NCI-H1436 treated with DMSO at 0.1 percent for 48 hours (cell line): ENCODE measurements at places on chromosomes 1 and 21.

DNA sequence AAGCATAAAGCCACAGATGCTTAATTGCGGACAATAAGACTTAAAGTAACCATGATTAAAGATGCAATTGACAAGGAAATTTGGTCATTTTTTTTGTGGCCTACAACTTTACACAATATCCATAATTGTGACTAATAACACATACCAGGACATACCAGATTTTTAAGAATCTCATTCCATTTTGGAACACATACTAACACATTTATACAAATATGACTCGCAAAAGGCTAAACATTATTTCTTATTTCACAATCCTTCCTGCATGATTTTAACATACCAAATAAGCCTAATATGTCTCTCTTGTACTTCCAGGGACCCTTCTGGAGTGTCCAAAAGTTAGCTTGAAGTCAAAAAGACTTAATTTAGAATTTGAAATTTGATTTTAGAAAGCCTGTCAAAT is 48.8 kb downstream of the DR1 start:
- no peak for DNase-seq

GRCh38 chr1:151763990-151764389 is 694 bp upstream of the MRPL9 start:
- DNase-seq, result no peak

DNA sequence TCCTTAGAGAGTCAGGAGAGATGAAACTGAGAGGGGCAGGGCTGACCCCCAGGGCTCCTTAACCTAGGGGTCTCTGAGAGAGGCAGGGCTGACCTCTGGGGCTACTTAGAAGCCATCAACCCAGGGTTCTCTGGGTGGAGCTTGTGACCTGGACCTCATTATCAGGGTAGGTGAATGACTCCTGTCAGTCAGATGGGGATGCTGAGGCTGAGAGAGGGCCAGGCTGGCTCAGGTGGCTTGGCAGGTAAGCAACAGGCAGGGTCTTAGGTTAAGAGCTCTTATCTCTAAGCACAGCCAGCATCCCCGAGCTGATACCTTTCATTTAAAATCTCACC is 160.9 kb downstream of the PTPRU start:
- no peak for DNase-seq

DNA sequence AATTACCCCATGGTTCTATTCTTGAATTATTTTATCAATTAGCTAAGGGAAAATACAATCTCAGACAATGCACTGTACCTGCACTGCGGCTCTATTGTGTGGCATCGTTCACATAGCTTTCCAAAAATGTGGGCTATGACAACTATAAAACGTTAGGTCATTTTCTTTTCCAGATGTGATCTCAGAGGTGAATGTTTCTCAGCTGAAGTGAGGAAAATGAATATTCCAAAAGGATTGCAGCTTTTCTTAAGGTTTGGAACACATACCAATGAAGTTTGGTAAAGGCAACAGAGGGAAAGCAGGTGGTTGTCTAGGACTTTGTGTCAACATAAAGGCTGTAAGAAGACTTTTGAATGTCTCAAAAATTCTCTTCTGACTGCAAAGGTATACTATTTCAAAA is 105.5 kb downstream of the NRIP1 start:
- no peak for DNase-seq

DNA sequence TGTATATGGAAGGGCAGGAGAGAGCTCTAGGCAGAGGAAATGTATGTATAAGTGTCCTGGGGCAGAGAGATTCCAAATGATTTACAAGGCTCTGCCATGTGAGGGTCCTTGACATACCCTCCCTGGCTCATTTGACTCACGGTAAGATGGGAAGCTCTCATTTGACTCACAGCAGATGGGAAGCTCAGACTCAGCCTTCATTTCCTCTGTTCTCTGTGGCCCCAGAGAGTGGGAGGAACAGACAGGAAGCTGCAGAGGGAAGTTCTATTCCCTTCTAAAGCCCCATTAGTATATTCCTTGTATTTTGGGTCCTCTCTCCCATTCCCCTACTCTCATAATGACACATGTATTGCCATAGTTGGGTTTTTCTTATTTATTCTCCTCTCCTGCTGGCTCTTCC is 44.9 kb downstream of the FOXD2 start:
- no peak for DNase-seq

DNA sequence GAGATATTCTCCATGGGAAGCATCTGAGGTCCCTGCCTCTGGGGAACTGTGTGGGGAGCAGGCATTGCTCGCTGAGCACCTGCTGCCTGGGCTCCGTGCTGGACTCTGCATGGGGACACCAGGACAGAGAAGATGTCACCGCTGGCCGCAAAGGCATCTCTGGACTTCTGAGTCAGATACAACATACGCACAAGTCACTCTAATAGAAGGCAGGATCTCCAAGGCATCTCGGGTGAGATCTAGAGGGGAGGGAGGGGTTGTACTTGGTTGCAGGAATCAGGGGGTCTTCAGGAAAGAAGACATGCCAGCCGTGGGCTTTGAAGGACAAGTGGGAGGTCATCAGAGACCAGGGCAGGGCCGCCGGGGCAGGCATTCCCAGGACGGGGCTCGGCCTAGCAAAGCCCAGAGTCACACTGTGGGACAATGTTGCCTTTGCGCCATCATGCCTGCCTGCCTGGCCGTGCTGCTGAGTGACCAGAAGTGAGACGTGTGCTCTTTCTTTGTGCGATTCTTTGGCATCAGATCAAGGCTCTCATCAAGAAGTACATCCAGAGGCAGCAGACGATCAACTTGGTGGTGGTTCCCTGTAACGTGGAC is 28.3 kb downstream of the MX2 start:
- DNase-seq, result no peak

GRCh38 chr1:155499263-155499662 is 63.3 kb downstream of the ASH1L start:
- DNase-seq, result no peak

GRCh38 chr1:162696286-162696862 is 64.1 kb downstream of the DDR2 start:
- peak; percentile 88 for DNase-seq

- DNase-seq, result no peak
Measured at GRCh38 chr1:156807627-156808026, 9.0 kb downstream of the SH2D2A start.

GRCh38 chr1:8419172-8419571 is 101.3 kb downstream of the SLC45A1 start:
- no peak for DNase-seq

- DNase-seq, result no peak
Measured at GRCh38 chr1:61047061-61047460, 35.3 kb upstream of the NFIA start.

DNA sequence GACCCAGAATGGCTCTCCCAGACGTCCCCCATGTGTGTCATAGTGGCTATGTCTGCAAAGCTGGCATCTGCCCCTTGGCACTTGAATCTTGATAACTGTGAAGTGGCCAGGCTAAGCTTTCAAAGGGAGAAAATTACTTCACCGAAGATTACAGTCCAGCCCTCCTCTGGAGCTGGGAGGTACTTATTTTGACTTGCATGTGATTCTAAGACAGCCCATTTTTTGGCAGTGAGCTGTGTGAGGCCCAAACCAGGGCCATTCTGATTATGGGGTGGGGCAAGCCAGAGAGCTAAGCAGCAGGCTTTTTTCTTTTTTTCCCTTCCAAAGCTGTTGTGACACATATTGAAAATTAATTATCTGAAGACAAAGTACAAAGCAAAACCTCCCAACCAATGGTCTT is 42.1 kb upstream of the C8B start:
- DNase-seq, result no peak

- no peak for DNase-seq
Measured at GRCh38 chr1:183103147-183103546, 79.9 kb downstream of the LAMC1 start.

DNA sequence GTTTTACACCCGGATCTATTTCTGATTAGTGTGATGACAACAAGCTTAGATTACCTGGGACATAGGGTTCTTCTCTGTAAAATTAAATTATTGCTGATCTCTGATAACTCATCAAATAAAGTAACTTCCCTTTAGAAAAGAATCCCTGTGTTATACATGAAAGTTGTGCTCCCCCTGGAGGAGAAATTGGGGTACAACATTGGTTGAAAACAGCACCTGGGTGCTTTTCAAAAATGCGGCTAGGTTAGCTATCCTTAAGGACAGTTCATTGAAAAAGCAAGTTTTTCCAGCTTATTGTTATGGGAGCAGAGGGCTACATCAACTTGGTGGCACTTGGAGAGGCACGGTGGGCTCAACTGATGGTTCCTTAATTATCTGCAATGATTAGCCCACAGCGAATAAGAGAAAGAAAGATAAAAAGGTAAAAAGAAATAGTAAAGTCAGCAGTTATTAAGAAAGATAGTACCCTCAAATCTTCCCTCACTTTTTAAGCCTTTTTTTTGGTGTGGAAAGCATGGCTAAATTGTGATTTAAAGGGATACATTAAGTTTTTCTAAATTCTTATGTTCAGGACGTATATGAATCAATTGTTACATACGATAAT is 97.8 kb downstream of the FMN2 start:
- no peak for DNase-seq

- no peak for DNase-seq
Measured at GRCh38 chr1:28108001-28108400, 19.6 kb upstream of the EYA3 start.

DNA sequence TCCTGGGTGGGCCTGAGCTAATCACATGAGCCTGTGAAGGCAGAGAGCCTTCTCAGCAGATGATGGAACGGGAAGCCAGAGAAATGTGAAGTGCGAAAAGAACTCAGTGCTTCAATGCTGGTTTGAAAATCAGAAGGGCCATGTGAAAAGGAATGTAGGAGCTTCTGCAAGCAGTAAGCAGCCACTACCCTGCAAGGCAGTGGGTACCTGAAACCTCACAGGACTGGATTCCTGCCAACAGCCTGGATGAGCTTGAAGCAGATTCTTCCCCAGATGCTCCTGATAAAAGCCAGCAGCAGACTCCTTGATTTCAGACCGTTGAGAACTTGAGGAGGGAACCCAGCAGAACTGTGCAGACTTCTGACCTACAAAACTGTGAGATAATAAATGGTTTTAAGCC is 158.6 kb downstream of the SYT2 start:
- DNase-seq, result no peak

DNA sequence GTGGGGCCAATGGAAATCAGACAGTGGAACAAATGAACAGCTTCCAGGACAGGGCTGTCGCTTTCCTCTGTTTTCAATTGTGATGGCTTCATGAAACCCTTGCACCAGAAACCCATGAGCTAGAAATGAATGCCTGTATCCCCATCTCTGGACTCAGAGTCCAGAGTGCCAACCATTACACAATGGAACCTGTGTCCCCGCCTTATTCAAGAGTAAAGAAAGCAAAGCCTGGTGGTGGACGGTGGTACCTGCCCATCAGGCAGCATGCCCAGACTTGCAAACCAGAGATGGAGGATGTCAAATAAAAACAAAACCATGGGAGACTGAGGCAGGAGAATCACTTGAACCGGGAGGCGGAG is 4.4 kb upstream of the CAPN2 start:
- no peak for DNase-seq

DNA sequence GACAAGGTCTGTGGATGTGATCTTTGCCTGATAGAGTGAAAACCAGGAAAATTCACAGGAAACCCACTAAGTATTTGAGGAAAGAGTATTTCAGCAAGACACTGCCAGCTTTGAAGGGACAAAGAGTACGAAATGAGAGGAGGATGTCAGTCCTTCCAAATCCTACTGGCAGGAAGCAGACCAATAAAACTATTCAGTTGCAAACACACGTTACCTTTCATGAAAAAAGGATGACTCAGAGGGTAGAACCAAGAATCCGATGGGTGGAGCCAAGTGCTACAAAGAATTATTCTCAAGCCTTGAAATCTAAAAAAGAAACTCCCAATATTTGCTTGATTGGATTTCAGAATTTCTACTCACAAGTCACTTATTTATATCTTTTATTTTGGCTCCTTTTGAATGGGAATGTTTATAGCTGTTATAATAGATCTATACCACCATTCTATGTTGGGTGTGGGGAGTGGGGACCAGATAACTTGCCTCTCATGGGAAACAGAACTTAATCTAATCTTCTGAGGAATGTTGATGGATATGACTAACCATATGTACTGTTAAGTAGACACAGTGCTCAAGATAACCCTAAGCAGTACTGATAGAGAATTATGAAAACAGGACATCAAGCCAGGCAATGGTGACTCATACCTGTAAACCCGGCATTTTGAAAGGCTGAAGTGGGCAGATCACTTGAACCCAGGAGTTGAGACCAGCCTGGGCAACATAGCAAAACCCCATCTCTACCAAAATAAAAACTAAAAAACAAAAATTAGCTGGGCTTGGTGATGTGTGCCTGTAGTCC is 19.3 kb upstream of the HEATR1 start:
- DNase-seq, result no peak
